D721Med (cell line): ENCODE measurements at places on chromosomes 1 and 21.

GRCh38 chr1:36523850-36524249, 41.1 kb upstream of the CSF3R start:
- DNase-seq: no peak

GRCh38 chr1:77487631-77488030, 194.8 kb downstream of the ZZZ3 start:
- DNase-seq: no peak

DNA sequence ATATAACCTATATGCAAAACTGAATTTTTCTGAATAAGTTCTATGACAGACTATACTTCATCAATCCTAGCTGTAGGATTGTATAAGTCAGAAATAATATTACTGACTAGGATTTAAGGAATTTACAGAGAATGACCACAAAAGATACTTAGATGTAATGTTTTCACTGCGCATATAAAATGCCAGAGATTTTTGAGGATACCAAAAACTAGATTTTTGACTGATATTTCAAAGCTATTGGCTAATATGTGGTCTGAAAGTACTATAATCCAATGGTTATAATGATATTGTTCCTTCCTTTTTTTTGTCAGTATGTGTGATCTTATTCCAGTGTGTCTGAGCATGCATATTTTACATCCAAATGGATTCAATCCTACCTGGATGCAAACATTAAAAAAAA, 17.0 kb upstream of the IFI44L start:
- DNase-seq: no peak

GRCh38 chr1:226980122-226980560, 40.0 kb downstream of the COQ8A start:
- DNase-seq: no peak

DNA sequence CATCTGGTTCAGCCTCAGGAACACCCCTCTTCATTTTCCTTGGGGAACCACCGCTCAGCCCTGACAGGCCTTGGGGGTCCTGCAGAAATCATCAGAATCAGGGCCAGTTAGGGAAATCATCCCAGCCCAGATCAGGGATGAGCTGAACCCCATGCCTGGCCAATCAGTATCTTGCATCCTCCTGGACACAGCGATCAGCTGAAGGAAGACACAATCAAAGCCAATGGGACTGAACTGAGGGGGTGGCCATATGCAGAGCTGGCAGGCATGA, 395.4 kb downstream of the MATN1 start:
- no peak for DNase-seq

DNA sequence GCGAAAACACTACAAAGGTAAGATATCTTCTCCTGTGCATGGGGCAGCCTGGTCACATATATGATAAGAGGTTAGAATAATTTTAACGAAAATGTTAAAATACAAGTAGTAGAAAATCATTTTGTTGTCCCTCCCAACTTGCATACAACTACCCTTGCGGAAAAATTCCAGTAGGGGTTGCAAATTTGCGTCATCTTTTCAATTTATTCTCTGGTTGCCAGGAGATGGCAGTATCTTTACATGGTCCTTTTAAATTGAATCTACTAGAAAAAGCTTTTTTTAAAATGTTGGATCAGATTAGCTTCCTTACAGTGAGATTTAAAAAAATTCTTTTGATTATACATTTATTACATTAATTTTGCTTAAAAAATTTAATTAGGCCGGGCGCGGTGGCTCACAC, 10.9 kb downstream of the S100PBP start:
- no peak for DNase-seq

GRCh38 chr1:229699613-229700267, 73.7 kb downstream of the URB2 start:
- no peak for DNase-seq

DNA sequence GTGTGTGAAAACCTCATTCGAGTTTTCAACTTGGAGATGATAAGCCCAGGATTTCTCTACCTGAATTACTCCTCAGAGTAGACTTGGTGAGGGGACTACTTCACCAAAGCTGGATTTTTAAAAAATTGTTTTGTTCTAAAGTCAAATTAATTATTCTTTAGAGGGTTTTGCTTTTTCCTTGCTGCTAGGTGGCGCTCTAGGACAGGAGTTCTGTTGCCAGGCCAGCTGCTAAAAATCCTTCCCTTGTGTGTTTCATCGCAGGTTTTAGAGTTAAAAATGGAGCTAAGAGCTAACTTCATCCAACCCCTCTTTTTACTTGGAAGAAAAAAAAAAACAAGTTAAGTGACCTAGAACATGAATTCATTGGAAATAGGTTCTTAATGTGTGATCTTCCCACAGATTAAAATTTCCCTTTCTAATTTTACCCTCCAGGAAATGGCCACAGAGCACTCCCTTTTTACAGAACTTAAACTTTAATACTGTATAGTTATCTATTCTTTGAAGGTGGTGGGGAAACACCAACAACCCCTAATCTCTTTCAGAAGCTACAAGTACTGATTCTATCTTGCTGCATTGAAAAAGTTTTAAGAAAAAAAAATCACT, 36.7 kb upstream of the FAM163A start:
- DNase-seq: no peak

- DNase-seq: no peak
Measured at GRCh38 chr21:33313611-33314010, 11.2 kb upstream of the IFNAR1 start.

DNA sequence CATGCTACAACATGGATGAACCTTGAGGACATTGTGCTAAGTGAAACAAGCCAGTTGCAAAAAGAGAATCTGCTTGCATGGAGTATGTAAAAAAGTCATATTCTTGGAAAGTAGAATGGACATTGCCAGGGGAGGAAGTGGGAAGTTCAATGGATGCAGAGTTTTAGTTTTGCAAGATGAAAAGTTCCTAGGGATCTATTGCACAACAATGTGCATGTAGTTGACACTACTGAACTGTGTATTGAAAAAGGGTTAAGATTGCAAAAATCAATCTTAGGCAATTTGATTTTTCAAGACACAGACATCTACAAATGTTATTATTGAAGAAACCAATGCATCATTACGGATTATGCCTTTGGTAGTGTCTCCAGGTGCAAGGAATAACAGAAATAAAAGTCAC, 50.3 kb upstream of the MAGI3 start:
- no peak for DNase-seq

DNA sequence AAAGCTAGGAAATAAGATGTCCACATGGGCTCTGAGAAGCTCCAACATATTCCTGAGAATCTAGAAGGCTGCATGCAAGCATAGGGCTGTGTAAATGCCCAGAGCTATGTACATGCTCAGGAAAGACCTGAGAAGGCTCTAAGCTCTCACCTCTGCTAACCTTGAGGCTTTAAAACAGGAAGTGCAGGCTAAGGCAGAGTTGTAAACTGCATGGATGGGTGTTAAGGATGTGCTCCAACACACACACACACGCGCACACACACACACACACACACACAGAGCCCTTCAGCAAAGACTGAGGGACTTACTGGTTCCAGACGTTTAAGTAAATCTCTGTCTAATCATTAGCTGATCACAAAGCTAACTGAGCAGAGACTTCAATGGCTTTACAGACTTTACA, 162.9 kb downstream of the TRABD2B start:
- no peak for DNase-seq

DNA sequence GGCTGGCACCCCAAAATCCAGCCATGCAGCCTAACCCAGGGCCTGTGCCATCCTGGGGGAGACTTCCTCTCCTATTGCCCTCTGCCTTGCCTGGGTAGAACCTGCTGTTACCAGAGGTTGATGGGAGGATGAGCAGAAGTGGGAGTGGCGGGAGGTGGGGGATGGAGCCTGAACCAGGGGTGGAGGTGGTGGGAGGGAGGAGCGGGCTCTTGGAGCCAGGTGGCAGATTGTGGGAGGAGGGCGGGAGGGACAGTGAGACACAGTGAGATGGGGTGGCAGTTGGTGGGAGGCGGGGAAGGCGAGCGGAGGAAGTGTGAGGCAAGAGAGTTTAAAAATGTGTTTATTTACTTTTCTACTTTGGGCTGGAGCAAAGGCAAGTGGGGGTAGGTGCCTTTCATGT, 87.3 kb downstream of the KCNJ6 start:
- DNase-seq: no peak

GRCh38 chr1:234505769-234506102, 26.8 kb upstream of the TARBP1 start:
- no peak for DNase-seq

GRCh38 chr21:28454564-28455252, 538.0 kb downstream of the LTN1 start:
- no peak for DNase-seq

DNA sequence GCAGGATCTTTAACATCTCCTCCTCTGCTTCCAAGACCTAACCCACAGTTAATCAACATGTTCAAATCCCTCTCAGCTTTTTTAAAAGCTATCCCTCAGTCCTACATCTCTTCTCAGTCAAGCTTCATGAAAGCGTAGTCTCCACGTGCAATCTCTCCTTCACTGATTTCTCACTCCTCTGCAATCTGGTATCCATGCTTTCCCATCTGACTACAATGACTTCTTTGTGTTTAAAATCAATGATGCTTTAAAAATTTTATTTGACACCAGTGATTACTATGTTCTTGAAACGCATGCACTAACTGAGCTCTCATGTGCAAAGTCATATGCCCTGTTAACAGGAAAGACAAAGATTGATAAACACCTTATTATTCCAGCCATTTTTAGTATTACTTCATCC, 67.5 kb upstream of the BEND5 start:
- no peak for DNase-seq

GRCh38 chr1:212792396-212792908, 758 bp downstream of the TATDN3 start:
- no peak for DNase-seq

DNA sequence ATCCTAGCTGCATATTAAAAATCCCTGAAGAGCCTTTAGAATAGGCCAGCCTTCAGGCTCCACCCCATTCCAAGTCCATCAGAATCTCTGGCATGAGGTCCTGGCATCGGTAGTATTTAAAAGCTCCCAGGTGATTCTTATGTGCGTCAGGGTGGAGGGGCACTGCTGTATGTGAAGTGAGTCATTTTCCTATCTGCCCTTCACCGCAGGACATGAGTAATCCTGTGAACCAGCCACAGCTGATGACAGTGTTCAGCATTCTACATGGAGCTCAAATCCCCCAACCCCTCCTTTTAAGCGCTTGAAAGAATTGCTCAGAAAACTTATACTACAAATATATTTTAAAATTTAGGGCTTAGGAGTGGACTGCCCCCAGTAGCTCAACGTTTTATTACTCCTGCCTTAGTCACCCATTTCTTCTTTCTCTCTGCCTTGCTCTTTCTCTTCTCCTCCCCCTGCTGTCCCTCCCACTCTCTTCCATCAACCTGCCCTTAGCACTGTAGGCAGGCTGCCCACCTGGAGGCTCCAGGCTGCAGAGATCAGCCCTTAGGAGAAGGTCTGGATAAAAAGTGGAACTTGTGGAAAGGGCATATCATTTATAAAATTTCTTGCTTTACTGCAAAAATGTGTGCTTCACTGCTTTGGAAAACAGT, 73.8 kb upstream of the ZNF281 start:
- DNase-seq: no peak

GRCh38 chr1:214520544-214521165, 30.7 kb downstream of the PTPN14 start:
- no peak for DNase-seq

DNA sequence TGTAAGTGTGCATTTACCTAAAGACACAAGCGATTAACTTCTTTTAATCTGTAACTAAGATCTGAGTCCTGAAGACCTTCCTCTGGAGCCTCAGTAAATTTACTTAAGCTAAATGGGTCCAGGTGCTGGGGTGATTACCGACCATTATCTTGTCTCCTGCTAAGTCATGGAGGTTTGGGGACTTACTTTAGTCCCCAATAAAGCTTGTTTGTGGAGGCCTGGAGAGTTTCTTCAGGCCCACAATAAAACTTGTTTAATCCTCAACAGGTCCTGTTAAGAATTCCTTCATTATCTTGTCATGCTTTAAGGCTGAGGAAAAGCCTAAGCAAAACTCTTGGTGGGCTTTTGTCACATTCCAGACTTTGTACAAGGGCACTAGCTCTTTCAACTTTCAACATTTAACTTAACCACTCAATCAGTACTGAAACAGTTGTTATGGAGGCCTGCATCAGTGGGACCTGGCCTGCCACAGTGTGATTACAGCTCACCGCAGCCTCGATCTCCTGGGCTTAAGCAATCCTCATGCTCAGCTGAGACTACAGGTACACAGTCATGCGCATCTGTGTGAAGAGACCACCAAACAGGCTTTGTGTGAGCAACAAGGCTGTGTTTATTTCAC, 84.0 kb downstream of the FMO4 start:
- no peak for DNase-seq

DNA sequence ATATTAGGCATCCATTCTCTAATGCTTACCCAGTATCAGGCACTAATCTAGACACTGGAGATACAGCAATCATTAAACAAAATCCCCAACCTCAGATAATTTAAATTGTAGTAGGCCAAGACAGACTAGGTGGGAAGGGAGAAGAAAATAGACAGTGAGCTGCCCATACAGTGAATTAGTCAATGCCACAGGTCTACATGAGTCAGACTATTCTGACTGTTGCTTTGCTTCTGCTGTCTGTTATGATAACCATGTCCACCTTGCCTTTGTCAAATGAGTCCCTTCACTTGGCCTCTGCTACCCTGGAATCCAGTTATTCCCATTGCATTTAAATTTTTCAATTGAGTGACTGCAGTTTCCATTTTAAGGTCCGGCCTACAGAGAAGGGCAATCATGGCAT, 59.5 kb downstream of the PIK3R3 start:
- DNase-seq: no peak
